ENCODE measurements at places on chromosomes 7 and 10.
A peak's percentile ranks its signal among the peaks of the same experiment; 100 is the strongest.

GRCh38 chr7:996079-996872 lies 13.3 kb downstream of the CYP2W1 start:
- DNase-seq: no peak

DNA sequence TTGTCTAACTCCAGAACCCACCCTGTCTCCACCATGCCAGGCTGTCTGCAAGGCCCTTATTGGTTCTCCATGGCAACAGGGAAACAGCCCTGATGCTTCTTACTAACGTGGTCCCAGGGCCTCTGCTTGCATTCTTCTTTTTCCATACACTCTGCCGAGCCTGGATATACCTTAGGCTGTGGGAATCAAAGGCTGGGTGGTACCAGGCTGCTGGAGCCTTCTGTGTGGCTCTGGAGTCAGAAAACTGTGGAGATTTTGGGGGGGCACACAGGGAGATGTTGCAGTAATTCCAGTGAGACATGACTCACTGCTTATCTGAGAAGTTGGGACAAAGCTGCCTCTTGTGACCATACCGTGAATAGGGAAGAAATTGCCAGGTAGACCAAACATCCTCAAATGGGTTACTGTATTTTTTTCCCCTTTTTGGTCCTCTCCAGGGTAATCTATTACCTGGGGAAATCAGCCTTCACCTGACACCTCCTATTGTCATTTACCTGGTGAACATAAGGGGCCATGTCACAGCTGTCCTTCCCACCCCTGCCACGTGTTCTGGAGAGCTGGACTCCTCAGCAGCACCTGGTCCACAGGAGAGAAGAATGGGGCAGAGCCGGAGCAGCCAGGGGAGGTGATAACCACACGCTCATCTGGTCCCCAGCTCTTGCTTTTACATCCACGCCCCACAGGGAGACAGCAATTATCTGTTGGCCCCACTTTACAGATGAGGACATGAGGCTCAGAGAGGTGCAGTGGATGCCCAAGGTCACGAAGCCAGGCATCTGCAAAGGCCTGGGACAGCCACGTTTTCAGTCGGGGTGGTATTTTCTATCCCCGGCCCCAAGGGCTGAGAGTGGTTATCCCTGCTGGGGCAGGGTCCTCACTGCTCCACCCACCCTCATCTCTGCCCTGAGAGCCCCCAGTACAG lies 4.6 kb downstream of the CHST3 start:
- DNase-seq: no peak

- DNase-seq: no peak
Measured at GRCh38 chr10:62760401-62760800, 44.1 kb upstream of the ADO start.

DNA sequence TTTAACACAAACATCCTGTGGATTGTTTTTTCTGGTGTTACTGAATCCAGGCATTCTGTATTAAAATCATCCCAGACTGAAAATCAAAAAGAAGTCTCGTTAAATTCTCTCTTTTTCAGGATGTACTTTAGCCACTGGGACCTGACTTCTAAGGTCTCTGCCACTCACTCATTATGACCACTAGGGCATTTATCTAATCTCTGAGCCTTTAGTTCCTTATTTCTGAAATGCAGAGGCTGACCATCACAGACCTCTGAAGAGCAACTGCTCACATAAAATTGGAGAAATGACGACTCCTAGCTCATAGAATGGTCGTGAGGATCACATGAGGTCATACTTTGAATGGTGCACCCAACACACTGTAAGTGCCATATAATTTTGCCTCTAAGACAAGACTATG lies 63.2 kb downstream of the KCNMA1 start:
- no peak for DNase-seq

DNA sequence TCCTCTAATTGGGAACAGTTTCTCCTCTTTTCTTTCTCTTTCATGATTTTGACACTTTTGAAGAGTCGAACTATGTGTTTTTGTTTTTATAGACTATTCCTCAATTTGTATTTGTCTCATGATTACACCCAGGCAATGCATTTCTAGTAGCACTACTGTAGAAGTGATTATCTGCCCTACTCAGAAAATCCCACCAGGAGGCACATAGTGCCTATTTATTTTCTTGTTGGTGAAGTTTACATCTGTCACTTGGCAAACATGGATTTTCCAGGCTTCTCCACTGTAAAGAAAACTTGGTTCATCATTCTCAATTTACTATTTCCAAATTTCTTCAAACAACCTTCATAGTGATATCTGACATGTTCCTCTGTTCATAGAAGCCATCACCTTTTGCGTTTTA lies 893.9 kb downstream of the CCSER2 start:
- DNase-seq: no peak

- no peak for DNase-seq
Measured at GRCh38 chr10:95573964-95574604, 12.9 kb upstream of the SORBS1 start.

- DNase-seq: no peak
Measured at GRCh38 chr10:112896273-112896672, 53.8 kb upstream of the TCF7L2 start.

DNA sequence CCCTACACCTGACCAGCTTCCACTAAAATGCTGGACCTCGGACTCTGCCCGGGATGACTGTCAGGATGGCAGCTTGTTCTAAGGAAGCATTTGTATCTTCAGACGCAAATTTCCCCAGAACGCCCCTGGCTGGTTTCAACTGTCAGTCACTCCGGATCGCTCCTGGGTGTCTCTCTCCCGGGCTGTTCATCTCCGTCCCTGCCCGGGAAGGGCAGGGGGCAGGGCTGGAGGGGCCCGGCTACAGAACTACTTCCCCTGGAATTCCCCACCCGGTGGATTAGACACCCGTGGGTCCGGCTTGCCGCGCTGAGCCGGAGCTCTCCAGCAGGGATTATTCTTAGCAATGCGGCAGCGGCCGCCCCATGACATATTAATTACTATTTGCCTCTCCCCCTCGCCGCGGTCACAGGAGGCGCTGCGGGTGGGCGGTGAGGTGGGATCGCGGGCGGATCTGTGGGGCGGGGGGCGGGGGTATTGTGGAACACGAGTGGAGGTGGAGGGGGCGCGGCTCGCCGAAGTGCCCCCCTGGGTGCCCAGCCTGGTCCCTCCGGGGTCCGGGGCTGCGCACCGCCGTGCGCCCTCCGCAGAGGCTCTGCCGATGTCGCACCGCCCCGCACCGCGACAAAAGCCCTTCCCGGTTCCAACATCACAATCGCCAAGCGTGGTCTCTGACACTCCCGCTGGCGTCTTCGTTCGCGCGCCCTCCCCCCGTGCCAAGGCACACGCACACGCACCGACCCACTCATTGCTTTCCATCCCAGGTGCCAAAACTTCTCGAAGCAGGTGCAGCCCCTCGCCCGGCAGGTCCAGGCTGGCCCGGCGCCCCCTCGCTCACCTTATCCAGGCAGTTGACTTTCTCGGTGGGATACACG lies 276.1 kb upstream of the NEBL start:
- DNase-seq: peak; percentile 34

DNA sequence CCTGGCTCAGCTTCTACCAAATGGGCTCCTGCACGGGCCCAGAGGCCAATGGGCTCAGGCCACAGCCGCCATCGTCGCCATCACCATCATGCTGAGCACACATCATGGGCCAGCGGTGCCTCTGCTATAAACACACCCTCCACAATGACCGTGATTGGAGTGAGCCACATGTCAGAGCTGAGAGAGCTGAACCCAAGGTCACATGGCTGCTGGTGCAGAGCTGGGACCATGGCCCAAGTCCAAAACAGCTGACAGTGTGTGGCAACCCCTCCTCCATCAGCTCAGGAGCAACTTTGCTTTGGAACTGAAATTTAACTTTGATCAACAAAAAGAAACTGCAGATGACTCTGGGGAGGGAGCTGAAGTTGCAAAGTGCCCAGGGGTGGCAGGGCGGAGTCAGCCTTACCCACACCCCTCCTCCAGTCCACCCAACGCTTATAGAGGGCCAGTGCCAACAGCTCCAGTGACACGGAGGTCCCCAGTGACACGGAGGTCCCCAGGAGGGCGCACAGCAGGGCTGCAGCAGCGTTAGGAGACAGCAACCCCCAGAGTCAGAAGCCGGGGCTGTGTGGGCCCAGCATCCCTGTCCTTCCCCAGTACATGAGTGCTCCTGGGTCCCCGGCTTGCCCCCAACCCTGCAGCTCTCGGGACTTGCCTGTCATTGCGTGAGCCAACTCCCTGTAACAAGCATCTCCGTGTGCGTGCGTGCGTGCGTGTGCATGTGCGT lies 249.6 kb downstream of the ELFN1 start:
- no peak for DNase-seq

GRCh38 chr7:114708646-114709045 lies 213.2 kb upstream of the MDFIC start:
- no peak for DNase-seq

- no peak for DNase-seq
Measured at GRCh38 chr7:42645906-42646305, 266.0 kb downstream of the C7orf25 start.

GRCh38 chr10:69729326-69730048 lies 72.2 kb upstream of the COL13A1 start:
- DNase-seq: no peak

DNA sequence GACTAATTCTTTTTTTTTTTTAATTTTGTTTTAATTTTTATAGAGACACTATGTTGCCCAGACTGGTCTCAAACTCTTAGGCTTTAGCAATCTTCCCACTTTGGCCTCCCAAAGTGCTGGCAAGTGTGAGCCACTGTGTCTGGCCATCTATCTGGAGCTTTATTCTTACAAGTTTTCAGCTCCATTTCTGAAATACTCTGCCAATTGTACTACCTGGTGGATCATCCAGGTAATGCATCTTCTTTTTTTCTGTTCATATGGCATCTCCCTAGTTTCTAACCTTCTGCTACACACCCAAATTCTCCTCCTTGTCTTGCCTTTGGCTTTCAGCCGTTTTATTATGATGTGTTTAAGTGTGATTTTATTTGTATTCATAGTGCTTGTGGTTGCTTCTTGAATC lies 40.2 kb downstream of the ZNF365 start:
- DNase-seq: no peak

DNA sequence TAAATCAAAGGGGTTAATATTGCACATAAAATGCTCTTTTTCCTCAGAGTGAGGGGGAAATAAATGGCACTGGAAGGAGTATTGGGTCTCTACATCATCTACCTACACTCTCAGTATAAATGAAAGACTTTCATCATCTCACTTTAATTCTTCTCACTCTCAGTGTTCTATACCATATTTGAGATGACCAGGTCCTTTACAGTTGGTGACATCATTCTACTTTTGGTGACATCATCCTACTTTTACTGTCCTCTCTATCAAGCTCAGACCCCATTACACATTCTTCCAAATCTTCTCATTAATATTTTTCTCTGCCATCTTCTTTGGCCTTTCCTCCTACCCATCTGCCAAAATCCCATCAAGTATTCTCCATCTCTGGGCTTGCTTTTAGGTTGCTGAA lies 74.6 kb upstream of the TMEM106B start:
- DNase-seq: no peak

DNA sequence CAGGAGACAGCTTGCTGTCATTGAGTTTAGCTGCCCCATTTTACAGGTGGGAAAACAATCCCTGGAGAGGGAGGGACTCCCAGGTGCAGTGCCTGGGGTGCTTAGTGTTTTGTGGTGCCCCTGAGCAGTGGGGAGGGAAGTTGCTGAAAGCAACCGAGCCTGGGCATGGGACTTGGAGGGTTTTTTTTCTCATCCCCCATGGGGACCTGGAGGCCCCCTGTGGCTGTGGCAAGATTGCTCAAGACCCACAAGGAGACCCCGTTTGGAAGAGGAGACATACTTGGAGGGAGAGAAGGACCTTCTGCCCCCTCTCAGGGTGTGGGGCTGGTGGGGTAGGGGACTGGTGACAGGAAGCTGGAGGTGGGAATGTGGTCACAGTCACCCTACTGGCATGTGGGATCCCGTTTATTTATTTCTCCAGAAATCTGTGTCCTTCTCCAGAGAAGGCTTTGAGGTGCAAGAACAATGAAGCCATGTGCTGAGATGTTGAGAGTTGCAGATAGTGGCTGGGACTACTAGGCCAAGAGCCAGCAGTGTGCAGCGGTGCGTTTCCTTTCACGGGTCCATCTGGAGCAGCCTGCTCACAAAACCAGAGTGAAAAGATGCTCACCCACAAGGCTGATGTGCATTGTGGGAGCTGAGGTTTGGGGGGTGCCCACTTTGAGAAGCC lies 21.5 kb downstream of the ZMIZ1 start:
- DNase-seq: no peak

- DNase-seq: no peak
Measured at GRCh38 chr7:130157700-130158099, 47.5 kb downstream of the TMEM209 start.

GRCh38 chr7:32941681-32942414 lies 15.4 kb upstream of the FKBP9 start:
- no peak for DNase-seq
